Cerebellar nuclear complex (tissue), 1 donor: ENCODE measurements at places on chromosomes 7 and 10.
A peak's percentile ranks its signal among the peaks of the same experiment; 100 is the strongest.

DNA sequence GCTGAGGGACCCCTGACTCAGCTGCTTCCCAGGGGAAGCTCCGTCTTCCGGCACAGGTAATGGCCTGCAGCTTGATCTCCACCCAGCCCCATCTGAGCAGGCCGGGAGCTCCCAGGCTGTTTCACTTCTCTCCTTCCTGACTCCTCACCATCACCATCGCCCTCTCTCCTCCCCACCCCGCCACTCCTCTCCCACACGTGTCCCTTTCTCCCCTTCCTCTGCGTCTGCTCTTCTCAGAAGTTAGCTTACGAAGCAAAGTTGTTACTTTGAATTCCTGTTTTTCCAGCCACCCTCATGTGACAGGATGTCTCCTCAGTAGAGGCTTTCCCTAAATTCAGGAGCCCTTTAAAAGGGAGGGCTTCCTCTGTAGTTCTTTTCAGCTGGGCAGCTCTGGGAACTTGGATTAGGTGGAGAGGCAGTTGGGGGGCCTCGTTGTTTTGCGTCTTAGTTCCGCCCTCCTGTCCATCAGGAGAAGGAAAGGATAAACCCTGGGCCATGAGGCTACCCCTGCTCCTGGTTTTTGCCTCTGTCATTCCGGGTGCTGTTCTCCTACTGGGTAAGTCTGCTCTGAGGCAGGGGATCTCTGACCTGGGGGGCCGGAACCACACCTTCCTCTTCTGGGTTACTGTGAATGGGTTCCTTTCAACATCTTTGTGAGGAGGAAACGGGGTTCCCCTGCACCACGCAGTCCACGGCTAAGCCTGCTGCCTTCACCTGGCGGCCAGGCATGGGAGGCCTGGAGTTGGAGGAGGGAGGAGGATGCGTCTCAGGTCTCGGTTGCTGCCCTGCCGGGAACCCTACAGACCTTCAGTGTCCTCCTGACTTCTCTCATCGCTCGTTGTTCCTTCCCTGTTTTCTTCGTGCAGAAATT lies at the start of gene MRC1:
Gene MRC1, plus strand, starts transcription at position 378 of the 871 bp plus-strand sequence. Its CDS starts 118 bp downstream, at position 496.
- DNase-seq: no peak

- no peak for DNase-seq
Measured at GRCh38 chr7:27872356-27873275, 132.7 kb downstream of the TAX1BP1 start.

GRCh38 chr7:100604028-100604975 lies 2.1 kb downstream of the PCOLCE start:
- peak; percentile 48 for DNase-seq

GRCh38 chr10:103618575-103619423 lies 125.3 kb downstream of the NEURL1 start:
- DNase-seq: peak; percentile 48

DNA sequence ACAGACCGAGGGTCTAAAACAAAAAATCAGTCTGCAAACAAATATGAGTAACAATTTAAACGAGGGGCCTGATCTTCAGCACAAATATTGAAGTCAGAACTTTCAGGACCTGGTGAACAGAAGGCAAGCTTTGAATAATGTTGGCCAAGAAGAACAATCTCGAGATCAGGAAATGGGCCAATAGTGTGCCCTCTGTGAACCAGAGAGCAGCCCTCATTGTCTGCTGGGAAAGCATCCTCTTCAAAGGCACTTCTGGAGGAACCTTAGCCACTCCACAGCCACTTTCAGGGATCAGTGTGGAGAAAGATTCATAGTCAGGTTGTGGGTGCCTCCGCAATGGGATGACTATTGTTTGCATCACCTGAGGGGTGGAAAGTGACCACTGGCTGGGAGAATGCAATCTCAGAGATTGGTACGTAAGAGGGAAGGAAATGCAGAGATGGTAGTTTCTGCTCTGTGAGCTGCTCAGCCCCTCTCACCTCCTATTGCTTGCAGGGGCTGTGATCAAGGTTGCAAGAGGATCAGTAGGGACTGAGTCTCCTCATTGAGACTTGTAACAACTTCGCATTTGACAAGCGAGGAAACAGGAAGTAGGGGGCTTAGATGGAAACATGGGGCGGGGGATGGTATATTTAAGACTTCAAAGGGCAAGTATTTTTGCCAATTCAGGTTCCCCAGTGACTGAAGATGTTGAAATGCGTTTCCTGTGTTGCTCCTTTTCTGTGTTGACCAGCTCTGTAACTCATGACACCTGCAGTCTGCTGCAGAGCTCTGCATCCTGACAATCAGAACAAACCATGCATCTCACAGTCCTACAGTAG lies 28.4 kb upstream of the IFRD1 start:
- DNase-seq: no peak

GRCh38 chr10:75940742-75941141 lies 509.3 kb downstream of the LRMDA start:
- DNase-seq: no peak

DNA sequence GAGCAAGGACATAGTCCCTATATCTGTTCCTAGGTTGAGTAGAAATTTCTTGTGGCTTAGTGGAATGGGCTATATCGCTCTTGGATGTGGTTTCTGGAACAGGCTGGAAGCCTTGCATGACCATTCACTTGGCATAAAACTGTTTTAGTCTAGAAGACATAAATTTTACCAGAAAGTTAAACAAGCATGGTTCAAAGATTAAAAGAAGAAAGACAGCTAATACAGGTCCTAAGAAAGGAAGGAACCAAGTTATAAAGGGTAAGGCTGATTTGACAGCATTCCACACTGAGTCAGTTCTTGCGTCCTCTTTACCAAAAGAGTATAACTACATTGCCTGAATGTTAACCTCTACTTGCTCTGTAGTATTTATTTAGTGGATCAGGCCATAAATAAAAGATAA lies 724.2 kb downstream of the SORCS1 start:
- no peak for DNase-seq

GRCh38 chr7:73895626-73896025 lies 34.7 kb downstream of the TMEM270 start:
- DNase-seq: no peak

GRCh38 chr10:86449926-86450558 lies 71.5 kb downstream of the WAPL start:
- DNase-seq: no peak

DNA sequence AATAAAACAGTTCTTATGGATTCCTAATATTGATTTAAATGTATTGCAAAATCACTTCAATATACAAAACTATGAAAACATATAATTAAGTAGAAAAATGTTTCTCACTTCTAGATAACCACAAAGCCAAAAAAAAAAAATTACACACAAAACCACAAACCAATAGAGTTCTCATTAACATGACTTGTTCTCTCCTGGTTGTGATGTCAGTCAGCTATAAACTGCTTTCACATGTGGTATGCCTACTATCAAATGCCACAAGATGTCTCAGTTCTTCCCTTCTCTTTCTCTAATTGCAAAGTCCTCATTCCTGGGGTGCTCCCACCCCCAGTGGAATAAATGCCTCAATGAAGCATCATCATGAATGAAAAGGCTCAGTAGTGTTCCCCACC lies 16.6 kb downstream of the GNAI1 start:
- DNase-seq: no peak

GRCh38 chr10:102229810-102230263 lies 3.7 kb downstream of the ELOVL3 start:
- peak; percentile 41 for DNase-seq

- DNase-seq: no peak
Measured at GRCh38 chr10:113169853-113170460, 219.9 kb downstream of the TCF7L2 start.

DNA sequence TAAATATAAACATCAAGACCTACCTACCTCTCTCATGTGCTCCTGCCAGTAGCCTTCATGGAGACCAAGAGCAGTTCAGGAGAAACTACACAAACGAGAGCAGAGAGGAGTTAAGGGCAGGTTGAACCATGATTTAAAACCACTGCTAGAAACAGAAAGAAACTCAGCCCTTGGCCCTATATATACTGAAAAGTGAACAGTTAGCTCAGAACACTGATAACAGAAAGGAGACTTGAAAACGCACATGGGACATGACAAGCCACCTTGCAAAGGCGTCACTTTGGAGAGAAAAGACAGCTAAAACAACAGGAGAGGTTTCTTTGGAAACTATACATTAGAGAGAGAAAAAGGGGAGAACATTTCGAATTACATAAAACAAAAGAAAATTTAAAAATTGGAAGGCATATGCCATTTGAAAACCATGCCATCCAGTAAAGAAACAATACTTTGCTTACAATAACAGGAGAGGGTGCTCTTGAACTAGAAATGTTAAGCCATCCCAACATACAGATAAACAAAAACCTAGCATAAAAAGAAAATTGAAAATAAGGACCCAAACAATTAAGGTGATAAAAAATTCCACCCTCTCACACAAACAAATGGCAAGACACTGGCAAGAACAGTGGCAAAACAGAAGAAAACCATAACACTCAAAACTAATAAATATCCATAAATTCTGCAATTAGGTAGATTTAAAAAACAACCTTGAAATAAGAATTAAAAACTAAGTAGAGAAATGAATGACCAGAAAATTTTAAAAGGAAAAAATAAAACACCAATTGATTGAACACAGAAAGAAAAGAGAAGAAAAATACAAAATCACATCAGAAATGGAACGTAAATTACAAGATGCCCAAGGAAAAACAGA lies 232.7 kb downstream of the IMMP2L start:
- no peak for DNase-seq

GRCh38 chr10:71889388-71889987 lies 38.4 kb upstream of the PSAP start:
- DNase-seq: no peak

DNA sequence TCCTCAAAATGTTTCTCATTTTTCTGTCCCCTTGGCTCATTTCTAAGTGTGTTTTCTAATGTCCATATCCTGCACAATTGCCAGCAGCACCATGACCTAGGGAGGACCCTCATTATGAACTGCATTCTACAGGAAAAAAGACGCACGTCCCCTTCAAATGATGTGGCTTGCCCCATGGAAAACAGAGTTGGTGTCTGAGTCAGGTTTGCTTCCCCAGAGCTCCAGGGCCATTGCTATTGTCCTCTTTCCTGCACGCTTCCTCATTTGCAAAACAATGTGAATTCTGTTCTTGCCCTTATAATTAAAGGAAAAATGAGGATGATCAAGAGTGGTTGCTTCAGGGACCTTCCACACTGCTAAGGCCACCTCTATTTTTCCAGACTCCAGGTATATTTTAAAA lies 14.7 kb upstream of the ASB4 start:
- no peak for DNase-seq

- DNase-seq: no peak
Measured at GRCh38 chr10:71835671-71836595, 15.1 kb downstream of the PSAP start.

DNA sequence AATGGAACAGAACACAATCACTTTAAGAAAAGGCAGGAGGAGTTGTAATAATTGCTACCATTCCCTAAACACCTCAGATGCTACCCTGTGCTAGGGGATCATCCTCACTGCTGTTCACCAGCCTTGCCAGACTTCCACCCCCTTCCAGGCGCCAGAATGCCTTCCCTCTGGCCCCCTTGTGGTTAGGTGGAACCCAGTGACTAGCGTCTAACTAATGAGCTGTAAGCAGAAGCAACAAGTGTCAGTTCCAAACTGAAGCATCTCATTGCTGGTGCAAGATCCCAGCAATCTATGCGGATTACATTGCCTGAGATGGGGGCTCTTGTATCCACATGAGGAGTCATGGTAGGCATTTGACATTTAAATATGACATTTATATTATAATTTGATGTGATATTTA lies 86.6 kb downstream of the FRMD4A start:
- DNase-seq: no peak

DNA sequence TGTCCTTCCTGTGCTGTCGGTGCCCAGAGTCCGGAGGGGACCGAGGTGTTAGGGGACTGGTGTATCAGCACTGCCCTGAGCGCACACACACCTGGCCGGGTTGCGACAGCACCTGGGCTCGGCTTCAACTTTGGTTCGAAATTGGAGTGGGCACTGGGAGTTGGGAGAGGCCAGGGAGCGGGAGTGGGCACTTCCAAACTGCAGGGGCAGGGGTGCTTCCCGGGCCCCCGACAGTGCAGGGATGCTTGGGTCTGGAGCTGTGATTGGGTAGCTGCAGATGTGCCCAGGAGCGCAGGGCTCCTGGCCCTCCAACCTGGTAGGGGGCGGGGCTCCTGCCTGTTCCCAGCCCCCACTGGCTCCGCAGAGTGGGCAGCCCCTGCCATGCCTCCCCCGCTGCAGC lies 7.7 kb downstream of the BBS9 start:
- DNase-seq: no peak

GRCh38 chr7:104981672-104982037 lies 32.4 kb upstream of the KMT2E start:
- DNase-seq: no peak

DNA sequence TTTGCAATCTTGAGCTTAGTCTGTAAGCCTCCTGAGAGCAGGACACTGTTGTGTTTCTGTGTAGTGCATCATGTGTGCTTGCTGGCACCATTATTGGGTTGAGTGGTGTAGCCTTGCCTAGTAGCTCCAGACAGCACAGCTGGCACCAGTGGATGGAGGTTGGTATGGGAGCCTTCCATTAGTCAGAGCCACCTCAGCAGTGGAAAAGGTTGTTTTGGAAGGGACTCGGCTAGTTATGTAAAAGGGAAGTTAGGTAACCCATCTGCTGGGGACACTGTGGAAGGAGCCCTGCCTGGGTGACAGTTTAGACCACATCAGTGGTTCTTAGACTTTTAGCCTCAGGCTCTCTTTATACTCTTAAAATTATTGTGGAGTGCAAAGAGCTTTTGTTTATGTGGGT lies 16.3 kb downstream of the MINDY4 start:
- no peak for DNase-seq

DNA sequence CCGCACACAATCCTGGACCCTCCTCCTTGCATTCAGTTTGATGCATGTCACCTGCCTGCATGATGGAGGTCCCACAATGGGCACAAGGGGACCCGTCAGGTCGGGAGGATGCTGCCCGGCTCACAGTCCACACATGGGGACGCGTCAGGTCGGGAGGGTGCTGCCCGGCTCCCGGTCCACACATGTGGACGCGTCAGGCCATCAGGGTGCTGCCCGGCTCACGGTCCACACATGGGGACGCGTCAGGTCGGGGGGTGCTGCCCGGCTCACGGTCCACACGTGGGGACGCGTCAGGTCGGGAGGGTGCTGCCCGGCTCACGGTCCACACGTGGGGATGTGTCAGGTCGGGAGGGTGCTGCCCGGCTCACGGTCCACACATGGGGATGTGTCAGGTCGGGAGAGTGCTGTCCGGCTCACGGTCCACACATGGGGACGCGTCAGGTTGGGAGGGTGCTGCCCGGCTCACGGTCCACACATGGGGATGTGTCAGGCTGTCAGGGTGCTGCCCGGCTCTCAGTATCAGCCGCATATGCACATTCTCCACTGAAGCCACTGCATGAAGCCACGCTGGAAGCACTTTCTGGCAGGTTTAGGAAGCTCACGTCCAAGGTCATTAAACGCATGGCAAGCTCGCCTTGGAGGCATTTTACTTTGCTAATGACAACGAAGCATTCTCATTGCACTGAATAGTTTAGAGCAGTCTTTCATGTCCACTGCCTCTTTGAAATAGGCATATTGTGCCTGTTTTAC lies 50.3 kb downstream of the DIP2C start:
- DNase-seq: no peak

GRCh38 chr7:155804431-155804831 lies 7.8 kb downstream of the SHH start:
- DNase-seq: no peak

GRCh38 chr7:94301024-94301586 lies 93.6 kb upstream of the COL1A2 start:
- DNase-seq: no peak
